Type B pancreatic cell (in vitro differentiated cells): ENCODE measurements at places on chromosomes 7 and 10. TPM values are rescaled to one million over a fixed set of nuclear protein-coding genes. Genes with fewer than 3 reads are reported as not detected.

- no peak overlapping the region for H3K4me3 ChIP-seq
- H3K4me1 ChIP-seq = no peaks in the 10 kb centered on the region
- no peak overlapping the region for H3K27ac ChIP-seq
- H3K27me3 ChIP-seq = peaks cover 2% of the 10 kb centered on the region
- DNase-seq = no peak
Observed at GRCh38 chr7:88500131-88500530, 193.4 kb upstream of the STEAP4 start.

GRCh38 chr7:43590862-43591557 is 8.1 kb downstream of the STK17A start:
- no peak for DNase-seq
- no peaks in the 10 kb centered on the region for H3K36me3 ChIP-seq
- H3K27ac ChIP-seq = peak overlapping the region; percentile 76

The OR2A5 gene
- total RNA-seq = not detected in 2 replicates

DNA sequence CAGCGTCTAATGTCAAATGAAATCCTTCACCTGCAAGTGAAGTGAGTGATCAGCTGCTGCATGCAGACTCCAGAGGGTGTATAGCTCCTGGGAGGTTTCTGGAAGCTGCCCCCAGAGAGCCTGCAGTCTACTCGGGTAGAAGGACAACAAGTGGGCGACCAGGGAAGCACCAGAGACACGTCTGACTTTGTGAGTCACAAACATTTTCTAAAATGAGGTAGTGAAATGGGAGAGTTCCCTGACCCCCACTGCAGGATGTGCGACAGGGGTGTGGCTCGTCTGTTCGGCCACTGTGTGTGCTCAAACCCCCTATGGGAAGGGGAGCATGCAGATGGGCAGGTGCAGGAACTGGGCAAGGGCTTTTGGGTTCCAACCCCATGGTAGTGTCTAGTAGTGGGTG is 177.1 kb upstream of the PRKCQ start:
- no peak for DNase-seq
- H3K4me3 ChIP-seq = no peak overlapping the region
- H3K4me1 ChIP-seq = no peaks in the 10 kb centered on the region
- H3K27me3 ChIP-seq = peaks cover 69% of the 10 kb centered on the region
- no peak overlapping the region for H3K27ac ChIP-seq
- no peaks in the 10 kb centered on the region for H3K36me3 ChIP-seq

- no peak overlapping the region for H3K27ac ChIP-seq
- H3K4me3 ChIP-seq = no peak overlapping the region
- H3K27me3 ChIP-seq = no peaks in the 10 kb centered on the region
- no peak for DNase-seq
- H3K4me1 ChIP-seq = no peaks in the 10 kb centered on the region
Observed at GRCh38 chr10:51649064-51649463, 50.3 kb downstream of the CSTF2T start.

The OR2A1 gene
- total RNA-seq = 0.38 TPM in 1 of 2 replicates, not detected in the other

The TET1 gene
- 14.9 and 29.0 TPM in 2 replicates for total RNA-seq

GRCh38 chr10:124802313-124802675 is 675 bp downstream of the ABRAXAS2 start:
- DNase-seq = no peak
- H3K27me3 ChIP-seq = no peaks in the 10 kb centered on the region
- no peaks in the 10 kb centered on the region for H3K36me3 ChIP-seq
- peak overlapping the region; percentile 93 for H3K27ac ChIP-seq

The STK31 gene
- total RNA-seq = 0.43 and 0.74 TPM in 2 replicates

DNA sequence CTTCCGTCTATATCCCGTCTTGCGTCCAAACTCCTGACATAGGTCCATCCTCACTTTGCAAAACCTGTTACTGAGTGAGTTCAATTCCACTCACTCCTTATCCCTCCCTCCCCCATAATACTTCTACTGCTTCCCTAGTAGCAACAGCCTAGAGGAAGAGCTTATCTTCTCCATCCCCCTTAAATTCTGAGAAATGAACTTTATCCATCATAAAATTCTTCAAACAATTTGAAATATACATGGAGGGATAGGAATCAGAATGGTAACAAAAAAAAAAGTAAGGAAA is 27.6 kb downstream of the SEMA3C start:
- H3K4me3 ChIP-seq = no peak overlapping the region
- no peak overlapping the region for H3K27ac ChIP-seq
- H3K27me3 ChIP-seq = no peaks in the 10 kb centered on the region
- peaks cover 2% of the 10 kb centered on the region for H3K36me3 ChIP-seq
- DNase-seq = no peak
